Activated CD8-positive, alpha-beta memory T cell treated with anti-CD3 and anti-CD28 coated beads for 24 hours (primary cell): ENCODE measurements at places on chromosomes 5 and 9.

- no peak for DNase-seq
Measured at GRCh38 chr5:89711526-89711925, 698.0 kb downstream of the CETN3 start.

DNA sequence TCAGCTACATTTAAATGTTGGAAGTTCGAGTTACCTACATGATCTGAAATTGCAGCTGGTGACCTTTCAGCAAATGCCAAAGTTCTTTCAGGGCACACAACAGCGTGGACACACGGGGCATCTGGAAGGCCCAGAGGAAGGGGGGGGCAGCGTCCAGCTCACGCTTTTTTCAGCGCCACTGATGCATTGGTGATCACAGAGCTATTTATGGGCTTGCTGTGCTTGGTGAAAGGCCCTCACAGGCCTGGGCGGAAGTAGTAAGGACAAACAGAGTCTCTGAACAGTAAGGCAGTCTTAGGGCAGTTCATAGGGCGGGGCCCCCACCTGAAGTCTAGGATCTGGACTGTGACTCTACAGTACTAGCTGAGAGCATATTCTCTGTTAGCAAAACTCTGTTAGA, 6.6 kb upstream of the FBP2 start:
- no peak for DNase-seq

DNA sequence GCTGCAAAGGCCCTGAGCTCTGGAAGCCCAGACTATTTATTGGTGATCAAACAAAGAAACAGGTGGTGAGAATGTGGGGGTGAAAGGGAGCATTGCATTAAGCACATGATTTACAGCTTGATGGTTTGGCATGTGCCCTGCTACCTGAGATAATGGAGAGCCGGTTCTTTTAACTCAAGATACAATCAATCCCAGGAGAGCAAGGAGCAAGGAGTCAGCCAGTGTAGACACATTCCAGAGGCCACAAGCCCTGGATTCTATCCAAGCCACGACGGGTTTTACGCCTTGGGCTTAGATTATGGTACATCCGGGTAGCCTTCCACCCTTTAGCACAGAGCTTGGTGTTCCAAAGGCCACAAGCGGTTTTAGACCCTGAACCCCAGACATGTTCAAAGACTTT, 292.2 kb downstream of the CYLC2 start:
- DNase-seq, result no peak

DNA sequence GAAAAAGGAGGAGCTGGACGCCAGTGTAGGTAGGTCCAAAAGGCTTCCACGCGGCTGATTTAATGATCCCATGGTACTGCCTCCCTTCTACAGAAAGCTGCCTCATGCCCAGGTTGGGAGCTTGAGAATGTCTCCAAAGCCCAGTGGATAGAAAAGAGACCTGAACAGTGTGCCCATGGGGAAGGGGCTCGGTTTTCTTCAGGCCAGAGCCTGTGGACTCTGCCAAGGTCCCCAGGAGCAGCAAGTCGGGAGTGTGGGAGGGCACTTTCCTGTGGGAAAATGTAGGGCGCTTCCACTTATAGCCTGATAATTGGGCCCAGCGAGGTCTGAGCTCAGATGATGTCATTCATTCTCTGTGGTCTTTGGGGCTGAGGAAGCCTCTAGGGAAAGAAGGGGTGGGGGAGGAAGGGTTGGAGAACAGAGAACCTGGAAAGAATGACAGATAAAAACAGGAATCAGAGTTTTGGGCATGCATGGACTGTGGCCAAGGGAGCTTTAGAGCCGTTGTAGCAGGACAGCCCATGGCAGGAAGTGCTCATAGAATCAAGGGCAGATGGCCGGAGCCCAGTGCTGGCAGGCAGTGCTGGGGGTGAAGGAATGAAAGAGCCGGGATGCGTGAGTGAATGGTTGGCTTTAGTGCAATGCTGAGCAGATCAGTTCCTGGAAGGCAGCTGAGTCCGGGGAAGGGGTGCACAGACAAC, 42.5 kb upstream of the SH3PXD2B start:
- peak; percentile 19 for DNase-seq

- DNase-seq, result no peak
Measured at GRCh38 chr5:107461770-107462169, 209.0 kb downstream of the EFNA5 start.

DNA sequence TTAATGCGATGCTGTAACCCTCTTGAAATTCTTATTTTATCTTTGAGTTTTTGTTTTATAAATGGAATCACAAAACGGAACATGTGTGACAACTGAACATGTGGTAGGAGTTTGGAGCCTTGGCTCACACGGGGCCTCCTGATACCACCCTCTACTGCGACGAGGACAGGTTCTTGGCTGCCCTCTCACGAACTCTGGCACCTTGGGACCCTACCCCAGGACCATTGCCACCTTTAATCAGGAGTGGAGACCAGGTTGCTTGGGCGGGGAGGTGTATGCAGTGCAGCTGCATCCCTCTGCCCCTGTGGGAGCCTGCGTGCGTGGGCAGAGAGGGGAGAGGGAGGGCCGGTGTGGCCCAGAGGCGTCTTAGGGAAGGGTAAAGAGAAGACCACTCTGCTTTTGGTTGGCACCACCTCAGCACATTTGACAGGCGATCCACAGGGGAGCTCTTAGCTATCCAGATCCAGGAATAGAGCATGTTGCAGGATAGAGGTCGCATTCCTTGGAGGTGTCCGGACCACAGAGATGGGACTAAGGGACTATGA, 753.9 kb upstream of the PTPRD start:
- DNase-seq, result no peak

DNA sequence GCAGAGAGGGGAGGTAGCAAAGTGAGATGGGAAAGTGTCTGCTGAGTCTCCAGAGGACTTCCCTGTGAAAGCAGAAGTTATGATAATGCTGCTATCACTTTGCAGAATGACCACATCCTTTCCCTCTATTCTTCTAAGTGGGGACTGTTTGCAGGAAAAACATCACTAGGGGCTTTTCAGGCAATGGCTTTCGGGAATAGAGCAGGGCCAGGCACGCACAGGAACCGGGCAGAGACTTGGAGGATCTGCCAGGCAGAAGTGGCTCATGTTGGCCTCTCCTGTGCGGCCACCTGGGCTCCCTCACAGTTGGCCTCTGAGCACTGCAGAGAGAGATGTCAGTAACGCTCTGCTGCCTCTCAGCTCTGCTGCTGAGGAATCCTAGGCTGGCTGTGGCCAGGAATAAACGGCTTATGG, 214.7 kb downstream of the MAST4 start:
- DNase-seq, result no peak

GRCh38 chr9:134546246-134546731, 95.3 kb upstream of the COL5A1 start:
- no peak for DNase-seq

DNA sequence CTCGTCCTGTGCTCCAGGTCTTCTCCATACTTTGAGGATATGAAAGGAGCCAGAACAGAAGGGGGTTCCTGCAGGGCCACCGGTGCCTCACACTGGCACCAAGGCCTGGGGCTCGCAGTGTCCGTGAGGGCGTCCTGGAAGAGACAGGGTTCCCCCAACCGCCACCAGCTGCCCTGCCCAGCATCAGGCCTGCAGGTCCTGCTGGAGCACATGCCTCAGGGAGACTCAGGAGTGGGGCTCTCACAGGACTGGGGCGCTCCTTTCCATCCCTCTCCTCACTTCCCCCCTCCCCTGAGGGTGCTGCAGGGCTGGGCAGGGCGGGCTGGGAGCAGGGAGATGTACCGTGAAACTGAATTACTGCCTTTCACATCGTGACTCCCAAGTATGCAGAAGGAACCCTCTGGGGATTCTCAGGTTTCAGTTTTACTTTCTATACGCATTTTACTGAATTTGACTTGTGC, 31.7 kb downstream of the CEP72 start:
- DNase-seq, result no peak

DNA sequence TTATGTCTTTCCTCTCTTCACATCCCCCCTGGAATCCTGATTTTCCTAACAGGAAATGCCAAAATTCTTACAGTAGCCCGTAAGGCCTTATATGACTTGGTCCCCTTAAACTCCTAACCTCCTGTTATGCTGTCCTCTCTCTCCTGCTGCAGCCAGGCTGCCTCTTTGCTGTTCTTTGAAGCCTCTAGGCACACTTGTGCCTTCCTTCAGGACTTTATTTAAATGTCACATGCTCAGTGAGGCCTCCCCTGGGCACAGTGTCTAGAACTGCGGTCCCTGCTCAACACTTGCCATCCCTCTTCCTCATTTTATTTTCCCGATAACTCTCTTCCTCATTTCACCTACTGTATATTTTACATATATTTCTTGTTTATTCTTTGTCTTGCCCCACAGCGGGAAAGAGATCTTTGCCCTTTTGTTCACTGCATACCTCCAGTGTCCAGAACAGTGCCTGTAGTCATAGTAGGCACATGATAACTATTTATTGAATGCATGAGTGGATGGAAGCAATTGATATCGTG, 5.5 kb upstream of the SHB start:
- DNase-seq, result no peak
